ENCODE measurements at places on chromosomes 4 and X.

DNA sequence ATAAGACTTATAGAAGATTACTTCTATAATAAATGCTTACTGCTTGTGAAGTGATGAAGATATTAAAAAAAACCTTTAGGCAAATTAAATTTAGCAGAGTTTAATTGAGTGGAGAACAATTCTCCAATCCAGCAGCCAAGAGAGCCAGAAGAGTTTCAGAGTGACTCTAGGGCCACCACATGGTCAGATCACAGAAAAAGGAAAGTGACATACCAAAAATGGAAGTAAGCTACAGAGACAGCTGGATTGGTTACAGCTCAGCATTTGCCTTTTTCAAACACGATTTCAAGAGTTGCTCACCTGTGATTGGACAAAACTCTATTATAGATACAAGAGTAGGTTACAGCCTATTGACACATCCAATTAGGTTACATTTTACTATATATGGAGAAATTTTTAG lies 79.0 kb upstream of the TRAM1L1 start:
- no peak for DNase-seq

- no peak for DNase-seq
These were observed 64.7 kb upstream of the PCDH10 start for GRCh38 chr4:133084421-133084820.

DNA sequence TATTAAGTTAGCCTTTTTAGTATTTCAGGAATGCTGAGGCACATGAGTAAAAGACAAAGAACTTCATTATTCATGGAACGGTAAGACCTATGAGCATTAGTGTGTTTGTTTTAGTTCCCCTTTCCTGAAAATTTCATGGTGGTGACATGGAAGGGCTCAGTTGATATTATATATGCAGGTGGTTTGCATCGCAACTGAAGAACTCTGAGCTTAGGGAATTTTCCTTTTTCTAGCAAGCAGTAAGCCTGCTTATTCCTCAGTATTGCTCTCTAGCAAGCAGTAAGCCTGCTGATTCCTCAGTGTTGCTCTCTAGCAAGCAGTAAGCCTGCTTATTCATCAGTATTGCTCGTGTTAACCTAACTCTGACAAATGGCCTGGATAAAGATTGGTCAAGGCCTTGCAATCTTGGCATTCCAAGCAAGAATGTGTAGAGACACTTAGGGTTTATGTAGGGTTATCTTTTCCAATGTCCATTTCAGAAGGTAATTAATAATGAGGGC lies 37.7 kb upstream of the MAGEB18 start:
- no peak for DNase-seq

- no peak for DNase-seq
These were observed 81.7 kb upstream of the STOX2 start for GRCh38 chr4:183823434-183823833.

DNA sequence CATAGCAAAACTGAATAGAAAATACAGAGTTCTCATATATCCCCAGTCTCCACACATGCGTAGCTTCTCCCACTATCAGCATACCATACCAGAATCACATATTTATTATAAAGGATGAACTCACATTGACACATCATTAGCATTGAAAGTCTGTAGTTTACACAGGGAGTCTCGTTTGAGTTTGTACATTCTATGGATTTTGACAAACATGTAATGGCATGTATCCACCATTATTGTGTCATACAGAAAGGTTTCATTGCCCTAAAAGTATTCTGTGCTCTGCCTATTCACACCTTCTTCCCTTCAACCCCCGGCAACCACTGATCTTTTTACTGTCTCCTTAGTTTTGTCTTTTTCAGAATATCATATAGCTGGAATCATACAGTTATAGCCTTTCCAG lies 562.4 kb downstream of the KCTD8 start:
- DNase-seq, result no peak
